ENCODE measurements at places on chromosomes 4 and X. TPM values are rescaled to one million over a fixed set of nuclear protein-coding genes. Genes with fewer than 3 reads are reported as not detected.

Gene CDX4
- total RNA-seq, result not detected

Gene TMSB15A
- 155 TPM for total RNA-seq

Gene NXF2
- total RNA-seq, result not detected

Gene MUC7
- total RNA-seq, result not detected

Gene FGF16
- under 0.01 TPM for total RNA-seq

Gene CXCL3
- not detected for total RNA-seq

Gene RBMXL3
- not detected for total RNA-seq

Gene TKTL1
- 3.4 TPM for total RNA-seq

Gene POLN
- total RNA-seq, result 5.2 TPM

Gene ANKRD37
- total RNA-seq, result 11.8 TPM

Gene SPANXN3
- total RNA-seq, result not detected

Gene ASB11
- under 0.01 TPM for total RNA-seq

Gene RBM47
- 22.4 TPM for total RNA-seq

Gene CLIC2
- 3.4 TPM for total RNA-seq

Gene TLR2
- 1.2 TPM for total RNA-seq

Gene FRMD7
- 0.49 TPM for total RNA-seq

Gene PNMA3
- total RNA-seq, result 12.3 TPM

Gene RNF128
- 0.98 TPM for total RNA-seq

Gene HHIP
- total RNA-seq, result 2.0 TPM

All from temporal lobe (tissue), 4 donors.